ENCODE measurements at places on chromosomes 6 and 20.

DNA sequence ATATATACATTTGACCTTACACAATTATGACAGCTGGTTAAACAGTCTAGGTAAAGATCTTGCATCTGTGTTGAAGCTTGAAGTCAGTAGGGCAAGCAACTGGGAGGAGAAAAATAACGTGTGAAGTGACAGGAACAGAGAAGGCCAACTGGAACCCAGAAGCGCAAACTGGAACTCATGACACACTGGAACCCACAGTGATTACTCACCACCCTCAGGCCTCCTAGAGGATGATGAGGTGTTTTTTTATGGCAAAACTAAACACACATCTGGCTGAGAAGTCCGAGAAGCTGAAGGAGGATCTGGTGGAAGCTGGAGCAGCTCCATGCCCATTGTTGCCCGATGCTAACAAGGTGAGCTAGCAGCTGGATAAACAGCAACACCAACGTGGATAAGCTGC, 108.1 kb downstream of the TMEM200A start:
- no peak for DNase-seq

- DNase-seq, result no peak
These were observed 34.7 kb upstream of the SYNCRIP start for GRCh38 chr6:85677234-85677956.

DNA sequence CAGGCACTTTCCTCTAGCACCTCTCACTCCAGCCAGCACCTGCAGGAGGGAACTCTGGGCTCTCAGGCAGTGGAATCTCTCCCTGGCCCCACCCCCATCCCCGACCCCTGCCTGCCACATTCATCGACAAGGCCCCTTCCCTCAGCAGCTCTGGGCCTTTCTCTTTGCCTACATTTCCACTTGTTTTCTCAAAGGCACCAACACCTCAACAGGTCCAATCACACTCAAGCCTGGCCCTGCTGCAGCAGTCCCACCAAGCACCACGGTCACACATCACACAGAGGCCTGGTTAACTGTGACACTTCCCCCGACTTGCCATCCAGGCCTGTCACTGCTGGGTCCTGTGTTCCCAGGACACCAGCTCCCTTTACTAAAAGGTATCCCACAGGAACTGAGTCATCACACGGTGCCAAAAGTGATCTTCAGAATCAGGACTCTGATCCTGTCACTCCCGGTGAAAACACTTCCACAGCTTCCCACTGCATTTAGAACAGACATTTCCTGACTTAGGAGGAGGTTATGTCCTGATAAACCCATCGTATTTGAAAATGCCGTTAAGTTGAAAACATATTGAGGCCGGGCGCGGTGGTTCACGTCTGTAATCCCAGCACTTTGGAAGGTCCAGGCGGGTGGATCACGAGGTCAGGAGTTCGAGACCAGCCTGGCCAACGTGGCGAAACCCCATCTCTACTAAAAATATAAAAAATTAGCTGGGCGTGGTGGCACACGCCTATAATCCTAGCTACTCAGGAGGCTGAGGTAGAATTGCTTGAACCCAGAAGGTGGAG, 54.9 kb downstream of the MYH7B start:
- no peak for DNase-seq

DNA sequence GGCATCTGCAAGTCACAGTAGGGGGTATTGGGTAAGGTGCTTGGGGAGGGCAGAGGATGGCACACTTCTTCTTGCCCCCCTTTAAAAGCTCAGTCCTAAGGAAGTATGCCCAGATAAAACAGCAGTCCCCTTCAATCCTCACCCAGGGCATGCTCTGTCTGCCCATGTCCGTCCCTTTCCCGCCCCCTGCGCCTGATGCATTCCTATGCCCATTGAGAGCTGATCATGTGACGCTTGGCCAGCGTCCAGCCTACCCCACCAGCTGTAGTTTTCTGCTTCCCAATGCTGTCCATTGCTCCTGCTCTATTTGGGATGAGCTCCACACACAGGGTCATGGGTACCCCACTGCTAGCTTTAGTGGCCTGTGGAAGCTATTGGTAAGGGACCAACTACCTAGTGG, 8.3 kb downstream of the SIGLEC1 start:
- DNase-seq, result no peak

GRCh38 chr20:39452583-39453340, 490.6 kb downstream of the DHX35 start:
- DNase-seq, result no peak

- DNase-seq, result no peak
These were observed 2.6 kb upstream of the MMP24OS start for GRCh38 chr20:35280523-35280922.

DNA sequence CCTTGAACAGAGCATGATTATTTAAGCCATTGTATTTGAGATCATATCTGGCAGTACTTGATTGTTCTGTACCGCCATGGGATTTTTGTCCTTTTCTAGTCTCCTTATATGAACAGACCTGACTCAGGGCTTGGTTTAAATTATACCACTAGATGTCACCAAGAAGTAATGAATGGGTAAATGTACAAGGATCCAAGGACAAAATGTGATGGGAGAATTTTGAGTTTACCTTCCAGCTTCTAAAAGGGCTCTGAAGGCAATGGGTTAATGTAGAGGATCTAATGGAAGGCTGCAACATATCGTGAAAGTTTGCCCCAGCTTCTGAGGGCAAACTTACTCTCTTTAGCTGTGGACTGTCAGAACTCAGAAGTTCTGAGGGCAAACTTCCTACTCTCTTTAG, 12.0 kb downstream of the RNF8 start:
- DNase-seq, result no peak

- DNase-seq, result no peak
These were observed 4.1 kb upstream of the MOXD1 start for GRCh38 chr6:132405143-132405915.

DNA sequence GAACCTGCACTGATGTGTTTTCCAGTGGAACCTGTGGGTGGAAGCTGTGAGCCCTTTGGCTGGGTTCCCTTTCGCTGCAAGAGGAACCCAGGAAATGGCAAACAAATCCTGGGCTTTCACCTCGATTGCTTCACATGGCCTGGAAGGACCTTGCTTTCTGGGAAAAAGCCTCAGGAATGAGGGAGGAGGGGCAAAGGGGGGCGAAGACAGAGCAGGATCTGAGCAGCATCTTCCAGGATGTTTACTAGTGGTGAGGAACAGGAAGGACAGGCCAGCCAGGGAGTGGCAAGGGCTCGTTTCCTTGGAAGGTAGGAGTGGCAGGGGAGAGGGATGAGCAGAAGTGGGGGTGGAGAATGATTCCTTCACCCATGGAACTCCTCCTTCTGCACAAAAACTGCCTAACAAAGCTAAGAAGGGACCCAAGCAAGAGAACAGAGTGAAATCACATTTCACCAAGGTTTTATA, 5.9 kb downstream of the SLC2A10 start:
- no peak for DNase-seq

- no peak for DNase-seq
These were observed 195.4 kb downstream of the TBX18 start for GRCh38 chr6:84568971-84569370.

DNA sequence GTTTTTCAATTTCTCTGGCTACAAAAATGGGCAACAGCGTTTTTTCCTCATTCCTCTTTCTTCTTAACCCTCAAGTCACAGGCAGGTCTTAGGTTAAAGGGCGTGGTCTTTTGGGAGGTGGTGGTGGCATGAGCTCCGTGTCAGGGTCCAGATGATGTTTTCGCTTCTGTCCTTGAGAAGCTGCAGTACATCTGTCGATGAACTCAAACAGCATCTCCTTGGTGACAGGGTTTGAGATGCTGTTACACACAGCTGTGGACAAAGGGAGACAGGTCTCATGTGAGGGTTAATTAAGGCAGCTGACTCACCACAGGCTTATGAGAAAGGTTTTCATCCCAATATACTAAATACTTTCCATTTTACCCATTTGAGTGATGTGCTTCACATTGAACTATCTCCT, 350.8 kb downstream of the RNGTT start:
- DNase-seq, result no peak

- DNase-seq, result no peak
These were observed 30.4 kb downstream of the TGM2 start for GRCh38 chr20:38134427-38135270.

- DNase-seq, result no peak
These were observed 138.2 kb upstream of the DTNBP1 start for GRCh38 chr6:15800841-15801617.

DNA sequence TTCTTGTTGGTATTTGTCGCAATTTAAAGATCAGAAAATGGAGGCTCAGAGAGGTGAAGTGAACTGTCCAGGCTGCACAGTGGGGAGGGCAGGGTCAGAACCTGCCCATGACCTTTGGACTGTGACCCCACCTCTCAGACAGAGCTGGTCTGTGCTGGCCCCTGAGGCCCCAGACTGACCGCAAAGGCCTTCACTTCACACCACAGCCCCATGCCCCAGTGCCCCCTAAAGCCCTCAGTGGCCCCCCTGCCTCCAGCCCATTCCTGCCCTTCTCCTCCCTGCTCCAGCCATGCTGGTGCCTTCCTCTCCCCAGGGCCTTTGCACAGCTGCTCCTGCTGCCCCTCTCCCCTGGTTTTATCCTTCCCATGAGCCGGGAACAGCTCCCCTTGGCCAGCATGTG, 9.4 kb upstream of the RBBP8NL start:
- DNase-seq, result no peak

GRCh38 chr6:154488802-154489437, 21.6 kb downstream of the CNKSR3 start:
- DNase-seq, result no peak

DNA sequence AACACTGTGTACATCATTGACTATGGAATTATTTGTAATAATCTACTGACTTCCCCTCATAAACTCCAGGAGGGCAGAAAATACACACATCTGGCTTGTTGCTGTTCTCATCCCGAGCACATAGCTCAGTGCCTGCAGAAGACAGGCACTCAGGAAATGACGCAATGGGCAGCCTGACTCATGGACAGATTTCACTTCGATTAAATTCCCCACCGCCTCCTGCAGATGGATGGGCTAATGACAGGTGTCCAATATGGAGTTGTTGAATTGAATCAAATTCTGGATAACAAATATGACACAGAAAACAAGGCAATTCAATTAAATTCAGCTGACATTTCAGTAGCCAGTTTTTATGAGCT, 9.1 kb downstream of the ANKRD60 start:
- DNase-seq, result no peak

DNA sequence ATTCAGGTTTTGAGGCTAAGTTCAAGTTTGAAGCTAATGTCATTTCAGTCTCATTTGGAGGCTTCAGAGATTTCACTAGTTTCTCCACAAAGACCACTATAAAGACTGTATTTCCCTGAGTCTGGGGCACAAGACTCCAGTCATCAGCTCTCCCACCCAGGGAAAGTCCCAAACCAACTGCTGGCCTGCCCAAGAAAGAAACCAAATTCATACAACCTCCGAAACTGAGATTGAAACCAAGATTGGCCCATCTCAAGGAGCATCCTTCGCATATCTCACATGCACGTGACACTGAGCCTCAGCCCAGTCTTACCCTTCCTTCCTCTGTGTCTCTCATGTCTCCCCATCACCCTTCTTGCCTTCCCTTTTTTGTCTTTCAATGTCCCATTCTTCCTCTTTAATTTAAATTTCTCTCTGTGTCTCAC, 3.5 kb upstream of the LTA start:
- DNase-seq, result peak; percentile 48

DNA sequence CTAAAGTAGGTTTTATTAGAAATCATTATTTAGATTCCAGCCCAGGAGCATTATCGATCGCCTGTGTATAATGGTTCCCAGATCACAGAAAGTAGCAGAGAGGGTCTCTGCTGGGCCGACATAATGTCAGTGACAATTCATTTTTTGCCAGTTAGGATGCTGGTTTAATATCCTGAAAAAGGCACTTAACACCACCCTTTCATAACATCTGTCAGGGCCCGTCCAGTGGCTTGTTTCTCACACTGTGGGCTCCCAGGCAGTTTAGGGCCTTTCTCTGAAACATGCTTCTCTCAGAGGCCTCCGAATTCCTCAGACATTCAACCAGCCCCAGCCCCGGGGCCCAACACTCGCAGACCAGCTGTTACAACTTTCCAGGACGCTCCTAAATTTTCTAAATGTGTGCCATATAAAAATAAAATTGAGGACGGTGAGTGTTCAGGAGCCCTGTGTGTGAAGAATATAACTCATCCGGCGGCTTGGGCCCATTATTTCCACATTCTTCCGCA, 108.6 kb upstream of the EYA4 start:
- DNase-seq, result no peak

- DNase-seq, result no peak
These were observed 124.1 kb upstream of the RIN2 start for GRCh38 chr20:19633985-19634384.

GRCh38 chr6:125924169-125924568, 32.4 kb upstream of the HINT3 start:
- no peak for DNase-seq

DNA sequence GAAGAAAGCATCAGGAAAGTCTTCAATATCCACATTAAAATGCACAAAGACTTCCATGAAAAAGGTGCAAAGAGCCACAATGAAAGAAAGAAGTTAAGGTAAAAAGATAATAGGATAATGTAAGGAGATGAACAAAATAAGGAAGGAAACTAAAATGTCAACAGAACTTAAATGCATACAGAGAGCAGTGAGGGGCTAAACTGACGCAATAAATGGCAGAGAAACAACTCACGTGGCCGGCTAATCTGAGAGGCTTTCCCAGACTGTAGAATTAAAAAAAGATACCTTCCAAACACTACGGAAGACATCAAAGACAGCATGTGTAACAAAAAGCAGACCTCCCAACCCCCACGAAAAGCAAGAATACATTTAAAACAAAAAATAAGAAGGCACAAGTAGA, 73.7 kb downstream of the GMDS start:
- DNase-seq, result no peak

- peak; percentile 76 for DNase-seq
These were observed at the start of gene PAQR8 for GRCh38 chr6:52361945-52362442. Gene PAQR8 (plus strand): TSS chr6:52362151. CDS start chr6:52403214, 41,063 bp downstream.

GRCh38 chr6:148441454-148441911, 98.8 kb downstream of the SASH1 start:
- no peak for DNase-seq

DNA sequence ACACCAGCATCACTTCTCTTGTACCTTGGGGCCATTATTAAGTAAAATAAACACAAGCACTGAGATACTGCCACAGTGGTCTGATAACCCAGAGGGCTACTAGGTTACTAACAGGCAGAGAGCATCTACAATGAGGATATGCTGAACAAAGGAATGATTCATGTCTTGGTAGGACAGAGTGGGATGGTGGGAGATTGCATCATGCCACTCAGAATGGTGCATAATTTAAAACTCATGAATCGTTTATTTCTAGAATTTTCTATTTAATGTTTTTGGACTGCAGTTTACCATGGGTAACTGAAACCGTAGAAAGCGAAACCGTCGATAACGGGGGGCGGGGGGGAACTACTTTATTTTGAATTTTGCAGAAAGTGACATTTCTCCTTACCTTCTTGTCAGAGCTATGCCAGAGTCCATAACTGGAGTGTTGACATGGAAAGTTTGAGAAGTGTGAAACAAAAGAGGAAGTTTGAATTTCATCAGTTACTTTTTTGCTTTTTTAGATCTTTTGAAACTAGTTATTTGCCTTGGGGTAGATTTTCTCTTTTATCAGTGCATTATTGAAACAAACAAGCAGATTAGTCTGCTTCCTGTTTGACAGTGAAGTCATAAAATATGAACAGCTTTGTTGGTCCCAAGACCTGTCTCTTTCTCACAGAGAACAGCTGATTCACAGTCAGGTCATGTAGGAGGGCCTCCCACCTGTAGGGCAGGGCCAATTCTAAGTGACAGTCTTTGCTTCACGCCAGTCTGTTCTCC, 124.9 kb downstream of the KLHL32 start:
- no peak for DNase-seq

Measured in CD8-positive, alpha-beta T cell (primary cell).